GM12878 (cell line): ENCODE measurements at places on chromosomes 16 and 17.

DNA sequence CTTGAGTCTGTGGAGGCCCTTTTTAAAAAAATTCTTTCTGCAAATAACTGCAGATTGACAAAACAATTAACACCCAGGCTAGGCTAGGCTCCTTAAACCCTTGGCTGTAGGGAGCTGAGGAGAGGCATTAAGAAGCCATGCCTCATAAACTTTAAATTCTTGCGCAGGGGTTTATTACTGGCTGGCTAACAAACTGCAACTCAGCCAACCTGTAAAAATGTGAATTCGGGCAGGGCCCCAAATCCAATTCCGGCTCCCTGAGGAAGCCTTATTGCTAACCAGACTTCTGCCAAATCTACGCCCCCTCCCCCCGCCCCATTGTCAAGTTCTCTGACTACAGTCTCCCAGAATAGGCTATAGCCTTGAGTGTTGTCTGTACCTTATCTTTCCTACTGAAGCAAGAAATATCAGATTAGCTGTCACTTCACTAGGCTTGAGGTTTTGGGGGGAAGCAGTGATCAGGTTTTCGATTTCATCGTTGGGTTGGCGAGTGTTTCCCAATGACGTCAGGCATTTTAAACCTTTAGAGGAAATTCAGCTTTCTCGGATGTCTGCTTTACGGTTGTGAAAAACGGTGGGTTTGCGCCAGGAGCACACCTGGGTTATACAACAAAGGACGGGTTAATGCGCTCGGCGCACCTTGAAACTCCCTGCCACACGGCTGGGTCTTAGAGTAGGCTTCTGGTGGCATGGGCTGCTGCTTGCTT, 2.0 kb downstream of the CDH3 start:
- DNase-seq: no peak

DNA sequence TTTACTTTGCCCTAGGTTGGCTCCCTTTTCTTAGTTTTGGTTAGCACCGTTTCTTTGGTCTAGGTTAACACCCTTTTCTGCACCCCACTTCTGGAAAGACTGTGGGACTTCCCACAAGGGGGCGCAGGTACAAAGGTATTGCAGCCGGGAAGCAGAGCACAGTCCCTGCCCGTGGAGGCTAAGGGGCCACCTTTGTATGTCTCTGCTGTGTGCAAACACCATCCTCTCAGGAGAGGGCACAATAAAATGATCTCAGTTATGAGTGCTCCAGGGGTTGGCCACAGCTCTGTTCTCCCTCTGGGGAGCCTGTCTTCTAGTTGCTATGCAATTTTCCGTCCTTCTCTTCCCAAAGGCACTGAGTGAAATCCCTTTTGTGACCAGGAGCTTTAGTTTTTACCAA, 28.4 kb upstream of the TMC5 start:
- DNase-seq: peak; percentile 8

- no peak for DNase-seq
These were observed 25.6 kb upstream of the CPPED1 start for GRCh38 chr16:12829096-12829888.

DNA sequence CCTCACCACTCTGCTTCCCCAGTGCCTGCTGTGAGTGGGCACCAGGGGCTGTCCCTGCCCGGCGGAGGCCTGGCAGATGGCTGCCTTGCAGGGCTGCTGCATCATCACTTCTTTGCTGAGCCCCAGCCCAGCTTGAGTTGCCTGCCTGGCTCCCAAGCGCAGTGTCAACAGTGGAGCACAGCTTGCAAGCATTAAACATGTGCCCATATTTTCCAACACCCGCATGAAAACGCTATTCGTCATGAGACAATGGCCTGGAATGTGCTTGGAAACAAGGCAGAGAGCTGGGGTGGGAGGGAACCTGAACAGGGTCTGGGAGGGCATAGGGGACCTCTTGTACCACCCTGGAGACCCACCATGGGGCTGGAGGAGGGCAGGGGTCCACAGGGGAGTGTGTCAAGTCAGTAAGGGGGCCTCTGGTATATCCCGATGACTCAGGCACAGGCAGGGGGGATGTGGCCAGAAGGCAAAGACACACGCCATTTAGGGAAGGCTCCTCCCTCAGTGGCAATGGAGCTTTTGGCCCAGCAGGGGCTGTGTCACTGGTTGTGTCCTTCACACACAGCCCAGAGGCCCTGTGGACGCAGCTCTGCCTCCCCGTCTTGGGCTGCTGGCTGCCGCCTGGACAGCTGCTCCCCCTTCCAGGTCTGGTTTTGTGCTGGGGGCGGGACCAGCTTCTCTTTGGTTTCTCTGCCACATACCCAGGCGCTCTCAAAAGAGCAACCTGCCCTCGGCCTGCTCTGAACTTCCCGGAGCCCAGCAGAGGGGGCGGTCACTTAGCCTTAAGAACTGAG, 17.4 kb upstream of the MTSS2 start:
- DNase-seq: no peak

DNA sequence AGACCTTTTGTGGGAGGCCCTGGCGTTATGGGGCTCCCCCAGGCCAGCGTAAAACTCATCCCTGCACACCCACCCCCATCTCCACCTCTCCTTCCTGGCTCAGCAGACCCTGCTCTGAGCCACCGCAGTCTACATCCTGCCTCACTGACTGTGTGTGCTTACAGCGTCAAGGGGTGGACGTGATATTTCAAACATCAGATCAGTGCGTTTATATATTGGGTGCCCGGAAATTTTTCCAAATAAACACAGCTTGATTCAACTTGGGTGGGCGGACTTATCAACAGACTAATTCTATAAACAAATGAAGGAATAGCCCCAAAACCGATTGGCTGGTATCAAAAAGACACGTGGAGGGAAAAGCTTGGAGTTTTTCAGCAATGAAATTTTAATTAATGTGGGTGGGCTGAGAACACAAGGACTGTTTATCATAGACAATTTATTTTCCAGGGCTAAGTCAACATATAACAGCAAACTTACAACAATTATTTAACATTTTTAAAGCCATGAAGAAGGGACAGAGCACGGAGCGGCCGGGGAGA, at the start of gene FOXL1:
Gene FOXL1, plus strand, starts transcription at position 489 of the 539 bp plus-strand sequence. CDS start 175 bp downstream, outside the sequence.
- DNase-seq: no peak

DNA sequence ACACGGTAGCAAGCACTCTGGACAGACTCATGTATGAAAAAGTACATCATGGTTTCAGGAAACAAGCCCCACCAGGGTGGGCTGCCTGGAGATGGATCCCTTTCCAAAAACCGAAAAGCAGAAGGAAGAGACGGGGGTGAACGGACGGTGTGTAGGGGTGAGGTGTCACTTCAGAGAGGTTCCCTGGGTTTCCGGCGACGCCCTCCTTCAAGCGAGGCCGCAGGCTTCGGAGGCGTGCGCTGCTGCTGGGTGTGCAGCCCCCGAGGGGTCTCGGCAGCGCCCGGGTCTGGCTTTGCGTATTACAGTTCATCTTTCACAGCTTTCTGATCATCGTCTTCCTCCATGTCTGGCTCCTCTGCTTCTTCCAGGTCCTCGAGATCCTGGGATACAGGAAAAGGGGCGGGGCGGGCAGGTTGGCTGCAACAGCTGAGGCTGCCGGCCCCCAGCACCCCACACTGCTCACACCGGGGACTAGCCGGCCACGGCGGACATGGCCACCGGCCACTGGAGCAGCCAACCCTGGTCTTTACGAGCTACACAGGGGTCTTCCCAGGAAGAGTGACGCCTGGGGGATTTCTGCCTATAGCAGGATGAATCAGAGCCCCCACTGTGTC, 9.0 kb upstream of the PPP1R27 start:
- DNase-seq: no peak

DNA sequence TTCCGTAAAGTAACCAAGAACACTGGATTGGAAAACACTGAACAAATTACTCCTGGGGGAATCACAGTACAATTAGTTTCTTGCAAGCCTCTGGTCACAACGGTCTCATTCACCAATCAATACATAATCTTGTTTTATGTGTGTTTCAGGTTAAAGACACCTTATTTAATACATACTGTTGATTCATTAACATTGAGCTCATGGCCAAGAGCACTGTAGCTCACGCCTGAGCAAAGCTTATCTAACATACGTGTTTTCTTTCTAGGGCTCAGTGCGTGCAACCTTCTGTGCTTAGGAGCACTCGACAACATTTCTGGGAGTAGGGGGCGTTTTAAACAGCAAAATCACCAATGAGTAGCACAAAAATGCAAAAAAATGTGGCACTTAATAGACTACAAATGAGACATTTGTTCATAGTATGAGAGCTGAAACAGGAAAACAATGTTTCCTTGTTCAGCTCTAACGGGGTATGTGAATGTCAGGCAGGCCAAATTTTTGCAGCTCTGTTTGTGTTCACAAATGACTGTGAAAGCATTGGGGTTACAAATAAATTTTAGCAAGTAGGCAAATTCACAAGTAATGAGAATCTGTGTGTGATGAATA, 206.2 kb downstream of the CNTNAP4 start:
- DNase-seq: no peak

DNA sequence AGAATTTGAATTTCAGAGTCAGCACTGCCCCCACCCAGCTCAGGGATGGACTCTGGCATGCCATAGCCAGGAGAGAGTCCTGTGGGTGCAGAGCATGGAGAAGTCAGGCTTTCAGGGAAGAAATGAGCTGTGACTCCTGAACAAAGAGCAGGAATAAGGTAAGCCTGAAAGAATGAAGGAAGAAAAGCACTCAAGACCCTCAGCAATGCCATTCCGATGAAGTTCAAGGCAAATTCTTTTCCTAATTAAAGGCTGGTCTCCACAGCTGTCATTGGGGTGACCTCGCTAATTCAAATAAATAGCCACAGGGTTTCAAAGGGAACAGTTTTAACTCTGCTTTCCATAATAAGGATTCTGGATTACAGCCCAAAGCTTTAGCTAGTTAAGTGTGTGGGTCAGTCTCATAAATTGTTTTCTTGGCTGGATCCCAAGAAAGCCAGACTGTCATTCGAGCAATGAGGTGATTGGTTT, 31.7 kb downstream of the TOM1L2 start:
- no peak for DNase-seq

- DNase-seq: no peak
These were observed 428.7 kb downstream of the CNTNAP4 start for GRCh38 chr16:76705892-76706291.

DNA sequence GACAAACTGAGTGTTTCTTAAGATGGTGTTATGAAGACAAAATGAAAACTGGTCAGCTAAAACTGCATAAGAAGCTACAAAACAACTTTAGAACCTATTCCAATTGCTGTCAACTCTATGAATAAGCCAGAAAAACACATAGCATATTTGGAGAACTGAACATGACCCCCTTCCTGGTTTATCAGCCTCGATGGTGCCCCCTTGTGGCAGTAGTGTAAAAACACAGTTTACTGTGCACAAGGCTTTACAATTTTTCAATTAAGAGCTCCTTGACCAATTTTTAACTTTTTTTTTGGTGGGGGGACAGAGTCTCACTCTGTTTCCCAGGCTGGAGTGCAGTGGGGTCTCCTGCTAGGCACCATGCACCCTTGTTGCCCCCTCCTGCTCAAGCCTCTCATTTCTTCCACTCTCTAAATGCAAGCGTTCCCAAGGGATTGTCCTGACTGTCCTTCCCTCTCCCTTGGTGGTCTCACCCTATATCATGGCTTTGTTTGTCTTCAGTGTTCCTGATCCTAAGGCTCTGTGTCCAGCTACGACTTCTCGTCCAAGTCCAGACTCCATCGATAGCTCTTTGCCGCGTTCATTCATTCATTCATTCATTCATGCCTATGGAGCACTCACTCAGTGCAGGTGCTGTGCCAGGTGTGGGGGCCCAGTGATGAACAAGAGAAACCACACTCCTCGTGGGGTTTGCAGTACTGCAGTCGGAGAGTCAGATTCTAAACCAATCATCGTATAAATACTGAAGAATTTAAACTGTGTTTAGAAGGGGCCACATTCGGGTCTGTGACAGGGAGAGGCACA, 7.5 kb downstream of the EIF1 start:
- no peak for DNase-seq

GRCh38 chr17:28849281-28849680, 5.5 kb upstream of the ERAL1 start:
- no peak for DNase-seq

DNA sequence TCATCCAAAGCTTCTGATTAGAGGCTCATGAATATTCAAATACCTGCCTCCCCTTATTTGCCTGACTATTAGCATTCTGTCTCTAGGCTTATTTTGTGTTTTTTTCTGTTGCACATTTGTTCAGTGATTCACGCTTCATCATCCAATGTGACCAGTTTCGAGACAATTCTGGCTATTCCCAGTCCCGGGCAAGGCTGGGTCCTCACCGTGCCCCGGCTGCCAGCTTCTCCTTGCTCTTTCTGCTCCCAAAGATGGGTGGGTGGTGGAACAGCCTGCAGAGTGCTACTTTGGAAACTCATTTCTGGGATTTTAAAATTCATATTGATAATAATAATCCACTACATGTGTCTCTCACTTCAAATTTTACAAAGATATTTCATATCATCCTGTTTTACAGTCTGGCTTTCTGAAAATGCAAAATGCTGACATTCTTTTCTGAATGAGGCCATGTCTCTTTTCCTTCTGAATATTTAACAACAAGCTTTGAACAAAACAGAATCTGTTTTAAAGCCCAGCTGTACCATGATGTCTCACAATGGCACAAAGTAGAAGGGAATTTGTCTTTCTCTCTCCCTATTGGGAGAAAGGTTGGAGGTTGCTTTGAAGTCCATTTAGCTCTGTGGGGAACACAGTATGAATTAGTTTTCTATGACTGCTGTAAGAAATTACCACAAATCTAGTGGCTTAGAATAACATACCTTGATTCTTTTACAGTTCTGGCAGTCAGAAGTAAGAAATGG, 116.9 kb upstream of the CDH13 start:
- DNase-seq: no peak

GRCh38 chr16:69340095-69340644, 598 bp downstream of the NIP7 start:
- no peak for DNase-seq

DNA sequence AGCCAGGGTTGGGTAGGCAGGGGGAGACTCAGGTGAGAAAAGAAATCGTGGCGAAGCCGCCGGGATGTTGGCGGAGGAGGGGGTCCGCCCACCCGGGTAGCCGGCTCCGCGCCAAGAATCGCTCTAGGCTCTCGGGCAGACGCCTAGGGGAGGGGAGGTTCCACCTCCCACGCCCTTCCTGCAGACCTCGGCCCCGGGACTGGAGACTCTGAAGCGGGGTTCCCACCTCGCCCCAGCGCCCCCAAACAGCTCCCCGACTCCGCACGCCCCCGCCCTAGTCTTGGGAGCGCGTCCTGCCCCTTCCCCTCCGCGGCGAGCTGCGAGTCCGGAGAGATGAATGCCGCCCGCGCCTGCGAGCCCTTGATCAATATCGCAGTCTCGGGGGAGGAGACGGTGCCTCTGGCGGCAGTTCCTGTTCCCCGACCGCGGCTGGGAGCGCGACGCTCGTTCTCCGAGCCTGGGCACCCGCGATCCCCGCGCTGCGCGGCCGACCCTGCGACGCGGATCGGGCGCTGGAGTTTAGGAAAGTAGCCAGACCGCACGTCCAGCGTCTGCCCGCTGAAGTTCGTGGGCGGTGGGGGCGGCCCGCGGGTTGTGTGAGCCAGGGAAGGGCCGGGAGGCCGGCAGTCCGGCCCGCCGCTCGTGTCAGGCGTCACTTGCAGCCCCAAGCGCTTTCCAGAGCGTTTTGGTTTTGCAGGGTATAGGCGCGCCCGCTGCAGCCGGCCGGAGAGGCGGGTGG, 790 bp downstream of the CRHR1 start:
- no peak for DNase-seq

- no peak for DNase-seq
These were observed 31.0 kb upstream of the RHOT1 start for GRCh38 chr17:32111141-32111771.

GRCh38 chr16:20844588-20844987, 38.3 kb downstream of the REXO5 start:
- no peak for DNase-seq
